ENCODE measurements at places on chromosomes 7 and 10.

DNA sequence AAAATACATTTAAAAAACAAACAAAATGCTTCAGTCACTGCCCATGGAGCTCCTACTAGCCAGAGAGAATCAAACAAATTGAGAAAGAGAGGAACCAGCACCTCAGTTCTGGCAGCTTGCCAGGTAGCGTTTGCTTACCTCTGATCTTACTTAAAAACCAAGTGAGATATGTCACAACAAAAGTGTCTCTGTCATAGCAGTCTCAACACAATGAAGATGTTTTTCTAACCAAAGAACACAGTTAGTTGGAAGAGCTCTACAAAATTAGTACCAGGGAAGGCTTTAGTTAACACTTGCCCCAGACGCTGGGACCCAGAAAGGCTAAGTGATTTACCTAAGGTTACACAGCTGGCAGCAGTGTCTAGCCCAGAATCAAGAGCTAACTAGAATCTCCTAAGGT lies 3.4 kb downstream of the DOCK4 start:
- no peak for DNase-seq

DNA sequence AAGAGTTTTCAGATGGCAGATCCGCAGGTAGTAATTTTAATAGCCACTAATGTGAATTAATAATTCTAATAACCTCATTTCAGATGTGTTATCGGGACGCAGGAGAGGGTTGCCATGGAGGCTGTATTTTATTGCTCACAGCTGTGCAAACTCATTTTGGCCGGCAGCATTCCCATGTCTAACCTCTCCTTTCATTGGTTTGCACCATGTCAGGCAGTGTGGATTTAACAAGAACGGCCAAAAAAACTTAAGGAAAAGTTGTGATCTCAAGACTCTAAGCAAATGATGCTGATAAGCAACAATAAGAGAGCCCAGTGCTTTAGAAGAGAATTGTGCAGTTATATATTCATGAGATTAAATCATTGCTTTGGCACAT lies 88.7 kb upstream of the NRP1 start:
- DNase-seq, result no peak

- DNase-seq, result no peak
Observed at GRCh38 chr7:124597509-124597908, 168.1 kb downstream of the GPR37 start.

GRCh38 chr7:149478754-149479153 lies 17.9 kb upstream of the ZNF777 start:
- no peak for DNase-seq

Data from NCI-H1694 treated with DMSO at 0.1 percent for 48 hours (cell line).